ENCODE measurements at places on chromosomes 2 and 18.

DNA sequence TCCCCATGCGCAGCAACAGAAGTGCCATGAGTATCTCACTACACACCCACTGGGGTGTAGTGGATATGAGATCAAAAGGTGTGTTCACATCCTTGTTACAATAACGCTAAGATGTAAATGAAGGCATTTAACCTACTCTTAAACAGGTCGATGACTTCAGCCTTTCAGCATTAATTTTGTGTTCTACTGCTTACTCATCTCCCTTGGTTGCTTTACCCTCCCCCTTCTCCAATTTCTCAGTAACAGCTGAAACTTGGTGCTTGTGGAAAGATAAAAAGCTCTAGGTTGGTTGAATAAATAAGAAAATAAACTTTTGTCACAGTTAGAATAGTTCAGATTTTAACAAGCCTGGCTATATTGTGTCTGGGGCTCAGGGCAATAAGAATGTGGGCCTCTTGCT is 147.5 kb upstream of the SESTD1 start:
- no peak for DNase-seq

DNA sequence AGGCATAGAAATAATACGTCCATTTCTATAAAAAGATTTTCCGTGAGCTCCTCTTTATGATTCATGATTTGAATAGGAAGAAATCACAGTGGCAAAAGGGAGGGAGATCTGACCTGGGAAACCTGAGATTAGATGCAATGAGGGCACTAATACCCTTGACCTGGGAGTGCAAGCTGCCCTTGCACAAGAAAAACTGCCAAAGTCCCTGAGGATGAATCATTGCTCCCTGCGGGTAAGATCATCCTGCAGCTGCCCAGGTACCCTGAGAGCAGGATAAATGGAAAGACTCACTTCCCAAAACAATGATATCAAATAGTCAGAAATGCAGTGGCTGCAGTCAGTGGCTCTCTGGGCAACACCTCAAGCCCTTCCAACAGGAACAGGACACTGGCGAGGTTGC is 11.6 kb downstream of the FHL2 start:
- no peak for DNase-seq

DNA sequence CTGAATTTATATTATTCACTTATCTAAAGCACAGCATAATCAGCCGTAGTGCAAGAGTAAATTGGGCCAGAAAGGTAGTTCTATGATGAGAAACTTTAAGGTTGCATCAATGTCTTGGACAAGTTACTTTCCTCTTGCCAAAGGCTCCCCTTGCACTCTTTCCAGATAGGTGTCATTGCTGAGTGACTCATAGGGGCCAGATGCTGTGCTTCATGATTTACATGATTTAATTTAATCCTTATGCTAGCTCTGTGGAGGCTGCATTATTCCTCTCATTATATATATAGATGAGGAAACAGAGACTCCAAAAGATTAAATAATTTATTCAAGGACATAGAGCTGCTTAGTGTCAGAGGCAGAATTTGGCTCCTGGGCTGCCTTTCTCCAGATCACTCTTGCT is 5.0 kb downstream of the CFAP221 start:
- DNase-seq: no peak

DNA sequence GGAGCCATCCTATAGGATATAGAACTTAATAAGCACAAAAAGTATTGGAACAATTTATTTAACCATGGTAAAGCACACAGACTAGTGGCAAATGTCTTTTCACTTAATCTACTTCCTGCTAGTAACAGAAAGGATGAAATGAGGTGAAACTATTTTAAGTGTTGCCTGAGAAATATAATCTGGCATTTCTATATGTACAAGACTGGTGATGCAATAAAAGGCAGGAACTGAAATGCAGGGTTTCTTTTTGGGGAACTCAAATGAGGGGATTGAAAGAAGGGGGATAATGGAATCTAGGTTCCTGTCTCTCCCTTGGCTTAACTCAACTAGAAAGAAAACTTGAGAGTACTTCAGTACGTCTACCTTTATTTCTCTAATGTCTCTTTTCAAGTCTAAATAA is 122.3 kb downstream of the MEMO1 start:
- no peak for DNase-seq

DNA sequence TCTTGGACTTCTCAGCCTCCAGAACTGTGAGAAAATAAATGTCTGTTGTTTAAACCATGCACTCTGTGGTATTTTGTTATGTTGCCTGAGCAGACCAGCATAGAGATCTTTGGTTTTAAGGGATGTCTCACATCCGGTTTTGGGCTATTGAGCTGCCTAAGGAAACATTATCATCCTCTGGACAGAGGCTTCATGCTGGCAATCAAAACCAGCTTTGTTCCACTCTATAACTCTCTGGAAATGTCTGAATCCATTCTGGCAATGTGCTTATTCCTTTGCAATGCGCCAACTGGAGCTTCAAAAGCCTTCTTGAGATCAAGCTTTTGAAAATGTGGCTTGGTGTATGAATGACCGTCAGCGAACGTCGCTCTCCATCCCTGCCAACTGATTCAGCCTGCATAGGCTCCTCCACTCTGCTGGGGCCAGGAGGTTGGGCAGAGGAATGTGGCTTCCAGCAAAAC is 183.6 kb upstream of the MGAT5 start:
- no peak for DNase-seq

DNA sequence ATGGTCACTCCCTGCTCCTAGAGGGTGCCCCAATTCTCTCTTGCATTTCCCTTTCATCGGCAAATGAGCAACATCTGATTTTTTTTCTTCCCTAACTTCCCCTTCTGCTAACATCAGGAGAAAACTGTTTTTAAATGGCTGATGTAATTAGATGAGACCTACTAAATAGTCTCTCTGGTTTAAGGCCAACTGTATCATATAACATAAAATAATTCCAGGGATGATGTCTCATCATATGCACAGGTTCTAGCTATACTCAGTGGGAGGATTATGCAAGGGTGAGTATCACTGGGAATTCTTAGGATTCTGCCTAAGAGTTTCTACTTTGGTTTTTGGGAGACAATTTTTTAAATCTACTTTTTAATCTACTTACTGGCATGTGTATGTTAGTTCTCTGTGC is 193.4 kb downstream of the PARD3B start:
- no peak for DNase-seq

DNA sequence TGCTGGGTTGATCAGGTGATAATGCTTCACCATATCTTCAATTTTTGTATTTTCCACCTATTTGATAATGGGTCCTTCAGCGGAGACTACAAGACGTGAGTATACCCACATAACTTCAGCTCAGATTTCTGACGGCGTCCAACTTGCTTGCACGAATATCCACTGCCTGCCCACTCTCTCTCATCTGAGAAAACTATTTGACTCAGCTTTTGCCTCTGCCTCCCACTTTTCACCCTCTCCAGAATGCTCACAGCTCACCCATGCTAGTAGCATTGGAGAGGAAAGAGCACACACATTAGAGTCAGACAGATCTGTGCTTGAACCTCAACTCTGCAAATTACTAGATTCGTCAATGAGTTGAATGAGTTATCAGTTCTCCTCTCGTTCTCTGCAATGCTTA is 166.8 kb downstream of the BCL2 start:
- no peak for DNase-seq

GRCh38 chr2:187478719-187479118 is 30.7 kb upstream of the CALCRL start:
- DNase-seq: no peak

Measured in BJ (cell line).